Effector memory CD4-positive, alpha-beta T cell (primary cell): ENCODE measurements at places on chromosomes 1 and 21.

- DNase-seq: no peak
Measured at GRCh38 chr1:214229736-214230135, 51.2 kb upstream of the SMYD2 start.

DNA sequence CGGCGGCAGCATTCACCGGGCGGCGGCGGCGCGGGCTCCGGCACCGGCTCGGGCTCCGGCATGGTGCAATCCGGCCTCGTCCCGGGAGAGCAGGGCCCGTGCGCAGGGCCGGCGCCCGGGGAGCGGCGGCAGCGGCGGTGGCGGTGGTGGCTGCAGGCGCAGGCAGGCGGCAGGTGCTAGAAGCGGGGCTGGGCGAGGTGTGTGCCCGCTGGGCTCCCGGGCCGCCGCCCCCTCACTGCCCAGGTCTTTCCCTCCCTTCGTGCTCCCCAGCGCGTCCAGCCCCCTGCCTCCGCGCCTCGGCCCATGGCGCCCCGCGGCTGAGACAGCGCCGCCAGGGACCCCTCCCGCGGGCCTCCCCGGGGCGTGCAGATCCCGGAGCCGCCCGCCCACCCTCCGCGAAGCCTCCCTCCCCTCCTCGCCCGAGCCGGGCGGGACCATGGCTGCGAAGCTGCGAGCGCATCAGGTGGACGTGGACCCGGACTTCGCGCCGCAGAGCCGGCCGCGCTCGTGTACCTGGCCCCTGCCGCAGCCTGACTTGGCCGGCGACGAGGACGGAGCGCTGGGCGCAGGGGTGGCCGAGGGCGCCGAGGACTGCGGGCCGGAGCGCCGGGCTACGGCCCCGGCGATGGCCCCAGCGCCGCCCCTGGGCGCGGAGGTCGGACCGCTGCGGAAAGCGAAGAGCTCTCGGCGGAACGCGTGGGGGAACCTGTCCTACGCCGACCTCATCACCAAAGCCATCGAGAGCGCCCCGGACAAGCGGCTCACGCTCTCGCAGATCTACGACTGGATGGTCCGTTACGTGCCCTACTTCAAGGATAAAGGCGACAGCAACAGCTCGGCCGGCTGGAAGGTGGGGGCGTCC, 492 bp downstream of the FOXO6 start:
- no peak for DNase-seq

GRCh38 chr1:231187571-231187970, 25.7 kb downstream of the TRIM67 start:
- no peak for DNase-seq

DNA sequence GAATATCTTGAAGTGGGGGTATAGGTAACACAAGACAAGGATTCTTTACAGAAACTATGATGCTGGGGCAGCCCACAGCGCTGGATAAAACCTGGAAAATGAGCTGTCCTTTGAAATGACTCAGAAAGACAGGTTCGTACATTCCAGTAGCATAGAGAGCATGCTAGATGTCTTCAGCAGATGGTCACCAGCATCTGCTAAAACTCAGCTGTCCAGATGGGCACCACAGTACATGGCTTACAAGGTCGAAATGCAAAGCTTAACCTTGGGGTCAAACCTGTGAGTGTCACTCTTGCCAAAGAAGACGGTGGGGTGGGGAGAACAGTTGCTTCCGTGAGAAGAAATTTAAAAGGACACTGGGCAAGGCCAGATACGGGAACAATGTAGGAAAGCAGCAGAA, 41.3 kb upstream of the TRIM45 start:
- DNase-seq: no peak

DNA sequence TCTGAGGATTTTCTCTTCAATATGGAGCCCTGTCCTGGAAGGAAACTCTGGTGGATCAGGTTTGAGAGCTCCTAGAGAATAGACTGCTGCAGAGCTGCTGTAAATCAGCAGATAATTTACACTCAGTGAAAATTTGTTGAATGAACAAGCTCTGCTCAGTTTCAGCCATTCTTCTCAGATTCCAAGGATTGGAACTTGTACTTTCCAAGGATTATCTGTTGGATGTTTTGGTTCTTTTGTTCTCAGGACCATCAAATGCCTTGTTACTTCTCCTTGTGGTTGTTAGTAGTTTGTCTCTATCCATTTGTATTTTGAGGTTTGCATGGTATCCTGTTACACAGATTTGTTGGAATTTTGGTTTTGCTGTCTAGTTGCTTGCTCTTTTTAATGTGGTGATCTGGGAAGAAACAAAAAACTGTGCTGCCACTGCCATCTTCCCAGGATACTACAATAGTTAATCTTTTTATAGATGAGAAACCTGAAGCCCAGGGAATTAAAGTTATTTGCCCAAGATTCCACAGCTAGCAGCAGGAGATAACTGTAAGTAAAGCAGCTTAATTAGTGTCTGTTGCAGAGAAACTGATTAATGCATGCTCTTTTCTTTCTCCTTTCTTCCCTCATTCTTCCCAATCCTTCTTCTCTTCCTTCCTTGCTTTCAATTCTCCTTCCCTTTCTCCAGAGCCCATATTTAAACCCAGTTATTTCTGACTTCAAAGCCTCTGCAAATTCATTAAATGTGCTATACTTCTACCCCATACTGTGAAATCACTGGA, 21.7 kb upstream of the KIFAP3 start:
- no peak for DNase-seq

DNA sequence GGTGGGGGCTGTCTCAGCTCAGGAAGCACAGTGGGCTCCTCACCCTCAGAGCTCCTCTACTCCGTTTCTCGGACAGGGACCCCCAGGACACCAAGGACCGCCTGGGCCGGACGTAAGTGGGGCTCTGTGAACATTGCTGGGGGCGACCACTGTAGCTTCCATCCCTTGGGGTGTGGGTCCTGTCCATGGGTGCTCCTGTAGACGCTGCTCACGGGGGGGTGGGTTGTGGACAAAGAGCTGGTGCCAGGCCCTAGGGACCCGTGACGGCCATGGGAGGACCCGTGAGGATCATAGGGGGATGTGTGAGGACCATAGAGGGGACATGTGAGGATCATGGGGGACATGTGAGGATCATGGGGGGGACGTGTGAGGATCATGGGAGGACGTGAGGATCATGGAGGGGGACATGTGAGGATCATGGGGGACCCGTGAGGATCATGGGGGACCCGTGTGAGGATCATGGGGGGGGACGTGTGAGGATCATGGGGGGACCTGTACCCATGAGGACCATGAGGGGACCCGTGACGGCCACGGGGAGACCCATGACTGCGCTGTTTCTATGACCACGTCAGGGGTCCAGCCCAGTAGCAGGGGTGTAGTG, 18.1 kb downstream of the COL6A1 start:
- DNase-seq: no peak

DNA sequence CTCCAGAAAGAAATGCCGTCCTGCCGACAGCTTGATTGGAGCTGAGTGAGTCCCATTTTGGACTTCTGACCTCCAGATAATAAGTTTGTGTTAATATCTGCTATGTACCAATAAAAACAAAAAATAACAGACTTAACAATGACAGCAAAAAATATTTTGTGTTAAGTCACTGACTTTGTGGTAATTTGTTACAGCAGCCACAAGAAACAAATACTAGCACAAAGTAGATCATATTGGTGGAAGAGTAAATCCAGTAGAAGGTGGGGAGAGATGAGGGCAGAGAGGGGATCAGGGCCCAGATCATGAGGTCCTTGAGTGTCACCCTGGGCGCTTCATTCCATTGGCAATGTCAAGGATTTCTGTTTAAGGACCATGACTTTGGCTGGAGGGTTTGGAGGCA, 168.6 kb downstream of the DYRK1A start:
- DNase-seq: no peak
